ENCODE measurements at places on chromosomes 2 and 18.

GRCh38 chr2:44952143-44952805, 10.8 kb downstream of the SIX3 start:
- DNase-seq: no peak

DNA sequence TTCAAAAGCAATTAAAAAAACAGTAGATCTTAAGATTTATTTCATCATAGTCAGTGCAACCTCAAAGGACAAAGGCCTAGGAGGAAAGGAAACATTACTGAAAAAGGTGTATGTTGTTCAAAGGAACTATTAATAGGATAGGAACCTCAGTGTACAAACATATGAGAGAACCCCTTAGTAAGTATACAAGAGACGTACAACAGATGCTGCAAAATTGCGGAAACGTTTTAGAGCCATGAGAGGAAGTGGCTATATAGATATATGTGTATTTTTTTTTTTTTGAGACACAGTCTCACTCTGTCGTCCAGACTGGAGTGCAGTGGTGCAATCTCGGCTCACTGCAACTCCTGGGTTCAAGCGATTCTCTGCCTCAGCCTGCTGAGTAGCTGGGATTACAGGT, 22.2 kb downstream of the PIK3C3 start:
- no peak for DNase-seq

GRCh38 chr18:24922491-24922890, 429.5 kb downstream of the ZNF521 start:
- no peak for DNase-seq

GRCh38 chr2:54073796-54074195, 41.6 kb upstream of the ACYP2 start:
- no peak for DNase-seq

DNA sequence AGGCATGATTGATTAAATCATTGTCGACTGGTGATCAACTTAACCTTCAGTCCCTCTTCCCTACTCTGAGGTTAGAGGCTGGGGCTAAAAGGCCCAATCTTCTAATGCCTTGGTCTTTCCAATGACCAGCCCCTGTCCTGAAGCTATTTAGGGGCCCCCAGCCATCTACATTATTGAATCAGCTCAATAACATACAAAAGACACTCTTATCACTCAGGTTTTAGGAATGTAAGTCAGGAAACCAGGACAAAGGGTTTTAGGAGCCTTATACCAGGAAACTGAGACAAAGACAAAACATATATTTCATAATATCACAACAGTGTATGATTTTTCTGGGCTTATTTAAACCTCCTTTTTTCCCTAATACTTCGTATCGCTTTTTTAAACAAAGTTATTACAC, 198.6 kb downstream of the RNF152 start:
- DNase-seq: no peak

DNA sequence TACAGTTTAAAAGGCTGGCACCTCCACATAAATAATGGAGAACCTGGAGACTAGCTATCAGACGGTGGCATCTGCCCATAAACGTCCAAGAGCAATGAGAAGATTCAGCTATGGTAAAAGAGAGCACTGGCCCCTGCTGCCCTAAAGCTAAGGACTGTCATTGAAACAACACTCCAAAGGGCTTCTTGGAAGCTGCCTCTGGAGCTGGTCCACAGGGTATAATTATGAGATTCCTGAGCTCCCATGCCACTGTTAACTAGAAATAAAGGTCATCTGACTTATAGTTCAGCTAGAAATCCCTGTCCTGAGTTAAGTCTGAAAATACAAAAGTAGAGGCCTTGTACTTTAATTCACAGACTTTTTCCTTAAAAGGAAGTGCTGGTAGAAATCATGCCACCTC, 39.9 kb upstream of the RBMS1 start:
- no peak for DNase-seq

- DNase-seq: no peak
Observed at GRCh38 chr18:62102221-62102620, 84.6 kb downstream of the PIGN start.

DNA sequence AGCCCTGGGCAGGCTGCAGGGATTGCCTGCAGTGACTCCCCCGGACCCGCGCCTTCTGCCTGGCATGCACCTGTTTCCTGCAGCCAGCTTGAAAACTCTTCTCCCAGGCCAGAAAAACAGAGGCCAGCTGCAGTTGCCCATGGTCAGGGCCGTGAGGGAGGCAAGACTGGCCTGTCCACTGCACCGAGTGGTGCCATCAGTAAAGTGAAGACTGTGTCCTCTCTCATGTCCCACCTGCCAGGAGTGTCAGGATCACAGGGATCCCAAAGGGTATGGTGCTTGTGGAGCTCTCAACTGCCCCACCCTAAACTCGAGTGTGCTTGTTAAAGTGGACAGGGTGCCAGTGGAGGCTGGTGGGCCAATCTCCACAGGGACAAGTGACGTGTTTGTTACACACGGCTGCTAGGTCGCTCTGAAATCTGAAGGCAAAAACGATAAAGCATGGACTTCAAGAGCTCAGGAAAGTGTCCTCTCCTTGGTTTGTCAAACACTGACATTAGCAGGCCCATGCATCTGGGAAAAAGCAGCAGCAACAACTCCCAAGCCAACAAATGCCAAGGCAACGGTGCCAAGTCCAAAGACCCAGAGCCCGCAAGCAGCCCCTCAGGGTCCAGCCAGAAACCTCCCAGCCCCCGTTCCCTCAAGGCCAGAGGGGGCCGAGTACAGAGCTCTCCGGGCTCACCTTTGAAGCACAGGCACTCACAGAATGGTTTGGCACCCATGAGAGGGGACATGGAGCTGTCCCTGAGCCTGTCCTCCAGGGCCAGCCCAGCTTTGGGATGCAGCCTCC, 213.2 kb downstream of the HDAC4 start:
- peak; percentile 34 for DNase-seq

DNA sequence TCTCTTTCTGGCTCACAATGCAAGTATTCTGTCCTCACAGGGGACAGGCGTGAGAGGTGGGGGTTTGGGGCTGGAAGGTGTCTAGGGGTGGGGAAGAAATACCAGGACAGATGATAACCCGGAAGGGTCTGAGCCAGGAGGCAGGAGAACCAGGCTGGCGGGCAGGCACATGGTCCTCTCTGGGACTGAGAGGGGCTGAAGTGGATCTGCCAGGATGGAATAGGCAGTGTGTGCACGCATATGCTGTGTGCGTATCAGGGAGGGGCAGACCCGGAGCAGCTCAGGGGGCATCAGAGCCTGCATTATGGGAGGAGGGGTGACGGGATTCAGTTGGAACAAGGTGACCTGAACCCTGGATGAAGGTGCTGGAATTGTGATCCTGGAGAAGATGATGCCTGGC, 157.3 kb downstream of the DYSF start:
- DNase-seq: no peak

GRCh38 chr18:58387716-58388115, 241.2 kb downstream of the ALPK2 start:
- DNase-seq: no peak

DNA sequence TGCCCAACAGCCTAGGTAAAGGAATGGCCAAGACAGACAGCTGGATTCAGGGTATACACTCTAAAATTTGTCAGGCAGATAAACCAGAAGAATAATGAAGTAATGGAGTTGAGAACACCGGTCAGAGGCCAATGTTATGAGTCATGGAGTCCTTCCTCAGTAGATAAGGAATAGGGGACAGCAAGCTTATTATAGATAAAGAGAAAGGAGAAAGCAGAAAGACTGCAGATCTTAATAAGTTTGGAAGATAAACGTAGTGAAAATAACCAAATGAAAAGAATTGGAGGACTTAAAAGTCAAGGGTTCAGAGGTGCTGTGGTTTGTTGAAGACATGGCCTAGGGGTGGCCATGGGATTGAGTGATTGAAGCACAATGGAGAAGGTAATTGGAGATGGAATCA, 63.5 kb upstream of the NFE2L2 start:
- DNase-seq: no peak

DNA sequence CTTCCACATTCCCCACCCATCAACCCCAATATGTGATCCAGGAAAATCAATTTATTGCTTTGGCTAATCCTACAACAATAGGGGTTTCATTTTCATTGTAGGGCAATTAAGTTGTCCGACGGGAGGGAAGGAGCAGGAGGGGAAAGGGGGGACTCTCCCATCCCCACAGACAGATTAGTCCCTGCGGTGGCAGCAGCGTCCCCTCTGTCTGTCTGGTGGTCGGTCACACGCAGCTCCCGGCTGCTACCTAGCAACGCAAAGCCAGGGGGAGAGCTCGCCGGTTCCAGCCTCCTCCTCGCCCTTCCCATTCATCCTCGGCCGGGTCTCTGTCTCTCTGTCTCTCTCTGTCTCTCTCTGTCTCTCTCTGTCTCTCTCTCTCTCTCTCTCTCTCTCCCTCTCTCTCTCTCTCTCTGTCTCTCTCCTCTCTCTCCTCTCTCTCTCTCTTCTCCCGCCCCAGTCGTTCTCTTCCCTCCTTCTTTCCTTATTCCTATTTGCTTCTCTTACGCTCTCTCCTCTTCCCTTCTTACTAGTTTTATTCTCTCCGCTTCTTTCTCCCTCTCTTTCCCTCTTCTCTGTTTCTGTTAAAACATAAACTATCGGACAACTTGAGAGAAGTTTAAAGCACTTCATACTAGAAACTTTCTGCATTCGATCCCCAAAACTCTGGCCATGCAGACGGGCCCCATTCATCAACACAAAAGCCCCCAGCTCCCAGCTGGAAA, 1.2 kb downstream of the LRP2 start:
- DNase-seq: peak; percentile 38

DNA sequence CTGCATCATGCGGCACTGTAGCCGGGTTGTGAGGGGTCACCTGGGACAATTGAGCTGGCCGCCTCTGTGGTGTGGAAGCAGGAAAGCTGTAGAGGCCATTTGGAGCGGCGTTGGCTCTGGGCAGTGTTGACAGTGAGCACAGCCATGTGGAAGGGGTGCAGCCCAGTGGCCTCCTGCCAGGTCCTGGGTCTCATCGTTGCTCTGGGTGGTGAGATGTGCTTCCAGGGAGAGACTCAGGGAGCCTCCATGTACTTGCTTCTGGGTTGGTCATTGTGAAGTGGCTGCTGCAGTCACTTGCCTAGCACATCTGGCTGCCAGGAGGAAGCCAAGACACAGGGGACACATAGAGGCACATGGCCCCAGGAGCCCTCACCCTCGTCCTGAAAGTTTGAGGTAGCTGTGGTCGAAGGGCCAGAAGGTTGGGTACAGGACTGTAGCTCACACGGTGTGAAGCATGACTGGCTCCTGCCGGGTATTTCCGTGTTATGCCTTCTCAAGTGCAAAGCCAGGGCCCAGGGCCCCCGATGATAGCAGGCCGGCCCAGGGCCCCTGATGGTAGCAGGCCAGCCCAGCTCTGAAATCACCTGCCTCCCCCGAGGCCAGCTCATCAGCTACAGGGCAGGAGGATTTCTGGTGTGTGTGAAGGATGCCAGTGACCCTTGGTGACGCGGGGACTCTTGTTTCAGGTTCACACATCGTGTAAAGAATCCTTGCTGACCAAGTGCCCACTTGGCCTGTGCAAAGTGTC, 82.6 kb downstream of the DGKD start:
- no peak for DNase-seq

DNA sequence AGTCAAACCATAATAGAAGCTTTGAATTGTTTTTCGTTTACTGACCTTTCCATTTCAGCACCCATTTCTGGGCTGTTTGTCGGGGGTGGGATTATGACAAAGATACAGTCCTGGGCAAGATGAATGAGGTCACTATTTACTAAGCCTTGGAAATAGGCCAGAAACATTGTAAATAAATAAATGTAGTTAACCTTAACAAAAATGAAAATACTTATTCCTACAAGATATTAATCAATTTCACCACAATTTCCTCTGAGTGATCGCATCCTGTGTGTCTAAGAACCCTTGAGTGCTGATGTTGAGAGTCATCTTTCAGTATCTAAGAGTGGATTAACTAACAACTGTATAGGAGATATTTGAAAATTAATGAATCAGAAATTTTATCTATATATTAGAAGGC, 14.0 kb downstream of the ITGA4 start:
- no peak for DNase-seq

DNA sequence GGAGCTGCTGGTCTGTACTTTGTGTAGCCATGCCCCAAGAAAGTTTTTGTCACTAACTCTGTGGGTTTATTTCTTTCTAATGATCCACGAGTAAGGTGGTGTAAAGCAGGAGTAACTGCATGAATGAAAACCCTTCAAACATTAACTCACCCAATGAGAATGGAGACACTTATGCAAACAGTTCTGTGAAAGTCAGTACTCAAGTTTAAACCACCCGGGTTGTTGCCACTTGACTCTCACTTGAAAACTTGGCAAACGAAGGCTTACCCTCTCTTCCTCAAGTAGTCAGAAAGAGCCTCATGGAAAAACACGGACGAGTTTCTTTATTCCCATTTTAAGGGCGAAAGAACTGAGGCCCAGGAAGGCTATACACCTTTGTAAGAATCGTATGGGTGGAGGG, 117.5 kb downstream of the MMADHC start:
- no peak for DNase-seq

GRCh38 chr2:127535918-127536317, 435 bp downstream of the MYO7B start:
- no peak for DNase-seq

DNA sequence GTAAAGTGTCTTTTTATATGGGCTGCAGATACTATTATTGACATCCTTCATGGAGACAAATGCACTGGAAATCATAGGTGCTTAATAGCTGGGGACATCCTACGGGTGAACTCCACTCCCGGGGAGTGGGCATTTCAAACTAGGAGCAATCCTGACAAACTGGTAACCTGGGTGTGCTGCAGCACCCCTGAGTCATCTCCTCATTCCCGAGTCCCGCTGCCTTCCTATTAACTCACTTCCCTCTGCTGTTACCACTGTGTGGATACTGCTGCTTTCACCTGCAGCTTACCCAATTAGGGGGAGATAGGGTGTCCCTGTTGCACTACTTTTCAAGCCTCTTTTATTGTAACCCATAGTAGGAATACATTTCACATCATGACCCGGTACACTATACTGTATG, 134.2 kb downstream of the RAPGEF4 start:
- no peak for DNase-seq

DNA sequence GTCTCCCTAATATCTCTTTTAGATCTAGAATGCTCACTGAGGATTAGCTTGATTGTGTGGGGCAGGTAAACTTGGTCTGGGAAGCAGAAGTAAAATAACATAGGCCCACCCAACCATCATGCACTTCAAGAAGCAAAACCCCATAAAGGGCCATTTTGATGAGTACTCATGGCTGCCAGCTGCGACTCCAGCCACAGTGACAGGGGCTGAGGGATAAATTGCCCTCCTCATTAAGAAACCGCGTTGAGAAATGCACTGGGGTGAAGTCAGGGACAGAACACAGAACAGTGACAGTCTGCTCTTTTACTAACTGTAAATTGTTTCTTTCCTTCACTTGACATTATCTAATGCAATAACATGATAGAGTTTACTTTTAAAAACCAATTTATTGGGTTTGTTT, 60.2 kb downstream of the RND3 start:
- no peak for DNase-seq

GRCh38 chr2:234003972-234004617, 46.4 kb upstream of the SPP2 start:
- DNase-seq: no peak

DNA sequence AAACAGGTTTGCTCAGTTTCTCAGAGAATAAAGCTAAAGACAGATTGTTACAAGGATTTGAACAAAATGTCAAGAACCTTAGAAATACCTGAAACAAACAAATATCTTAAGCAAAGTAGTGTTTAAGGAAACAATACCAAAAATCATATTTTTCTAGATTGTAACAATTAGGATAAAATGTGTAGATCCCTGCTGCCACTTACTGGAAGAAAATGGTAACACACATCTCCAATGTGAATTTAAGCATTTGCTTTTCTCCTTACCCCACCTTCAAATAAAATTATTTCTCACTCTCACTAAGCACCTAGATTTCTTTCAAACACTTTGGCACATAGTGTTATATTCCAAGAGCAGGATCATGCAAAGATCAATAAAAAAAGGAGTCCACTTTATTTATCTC, 34.9 kb downstream of the SUCLG1 start:
- no peak for DNase-seq

Data from mesothelial cell of epicardium (in vitro differentiated cells).